CD4-positive, alpha-beta T cell treated with Interleukin-15 for 1 hour (primary cell): ENCODE measurements at places on chromosomes 16 and 17.
A peak's percentile ranks its signal among the peaks of the same experiment; 100 is the strongest.

- DNase-seq = no peak
Measured at GRCh38 chr17:18323007-18323406, 7.9 kb downstream of the SMCR8 start.

- peak; percentile 59 for DNase-seq
Measured at GRCh38 chr17:81422776-81423697, 27.8 kb downstream of the BAHCC1 start.

DNA sequence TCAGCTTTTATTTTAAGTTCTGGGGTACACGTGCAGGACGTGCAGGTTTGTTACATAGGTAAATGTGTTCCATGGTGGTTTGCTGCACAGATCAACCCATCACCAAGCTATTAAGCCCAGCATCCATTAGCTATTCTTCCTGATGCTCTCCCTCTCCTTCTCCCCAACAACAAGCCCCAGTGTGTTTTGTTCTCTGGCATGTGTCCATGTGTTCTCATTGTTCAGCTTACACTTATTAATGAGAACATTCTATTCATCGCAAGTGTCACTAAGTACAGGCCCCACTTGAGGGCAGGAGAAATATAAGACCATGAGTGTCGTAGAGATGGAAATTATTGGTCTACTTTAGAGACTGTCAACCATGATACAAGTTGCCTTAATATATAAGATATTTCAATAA lies 615.1 kb downstream of the CDH8 start:
- no peak for DNase-seq

- no peak for DNase-seq
Measured at GRCh38 chr16:17002565-17002964, 468.2 kb downstream of the XYLT1 start.

DNA sequence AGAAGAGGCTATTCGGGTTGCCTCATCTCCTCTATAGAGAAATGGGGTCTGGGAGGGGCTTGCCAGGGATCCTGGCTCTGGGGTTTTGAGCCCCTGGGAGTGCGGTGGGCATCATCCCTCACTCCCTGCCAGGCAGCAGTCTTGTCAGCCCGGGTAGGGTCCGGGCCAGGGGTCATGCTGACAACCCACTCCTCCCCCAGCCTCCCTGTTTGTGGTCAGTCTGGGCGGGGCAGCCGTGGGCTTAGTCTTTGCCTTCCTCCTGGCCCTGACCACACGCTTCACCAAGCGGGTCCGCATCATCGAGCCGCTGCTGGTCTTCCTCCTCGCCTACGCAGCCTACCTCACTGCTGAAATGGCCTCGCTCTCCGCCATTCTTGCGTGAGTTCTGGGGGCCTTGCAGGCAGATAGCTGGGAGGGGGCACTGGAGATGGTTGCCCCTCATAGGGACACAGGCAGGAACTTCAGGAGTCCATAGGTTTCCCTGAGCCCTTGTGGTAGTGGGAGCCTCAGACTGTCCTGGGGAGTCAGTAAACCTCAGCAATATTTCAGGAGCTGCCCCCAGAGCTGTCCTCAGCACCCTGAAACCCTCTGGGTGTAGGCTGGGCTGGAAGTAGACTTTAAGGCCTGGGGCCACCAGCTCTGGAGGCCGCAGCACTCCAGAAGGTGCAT lies 6.9 kb downstream of the SLC9A5 start:
- DNase-seq = no peak

- DNase-seq = no peak
Measured at GRCh38 chr17:8742274-8742673, 2.4 kb downstream of the CCDC42 start.

GRCh38 chr17:35167046-35167445 lies 19.4 kb downstream of the UNC45B start:
- DNase-seq = no peak

- no peak for DNase-seq
Measured at GRCh38 chr16:5422643-5423496, 325.3 kb upstream of the EEF2KMT start.

DNA sequence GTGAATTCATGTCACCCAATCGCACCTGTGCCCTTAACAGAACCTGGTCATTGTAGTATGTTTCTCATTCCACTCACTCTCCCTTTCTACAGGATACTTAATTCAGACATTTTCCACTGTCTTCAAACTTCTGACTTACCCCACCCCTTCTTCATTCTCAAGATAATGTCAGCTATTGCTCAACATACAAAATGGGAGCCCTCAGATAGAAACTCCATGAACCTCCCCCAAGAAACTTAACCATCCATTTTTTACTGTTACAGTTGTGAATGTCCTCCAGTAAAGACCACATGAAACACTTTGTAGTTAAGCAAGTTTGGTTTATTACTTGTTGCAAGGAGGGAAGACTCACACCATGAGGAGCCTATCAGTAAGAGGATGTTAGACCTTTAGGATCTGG lies 22.1 kb upstream of the ARHGAP17 start:
- DNase-seq = no peak

GRCh38 chr17:74815550-74816370 lies 39.6 kb upstream of the NAT9 start:
- no peak for DNase-seq

- no peak for DNase-seq
Measured at GRCh38 chr17:13323990-13324389, 277.7 kb downstream of the HS3ST3A1 start.

GRCh38 chr16:15435216-15435864 lies 952 bp downstream of the BMERB1 start:
- no peak for DNase-seq

- no peak for DNase-seq
Measured at GRCh38 chr17:76131692-76132573, 9.1 kb downstream of the FOXJ1 start.

DNA sequence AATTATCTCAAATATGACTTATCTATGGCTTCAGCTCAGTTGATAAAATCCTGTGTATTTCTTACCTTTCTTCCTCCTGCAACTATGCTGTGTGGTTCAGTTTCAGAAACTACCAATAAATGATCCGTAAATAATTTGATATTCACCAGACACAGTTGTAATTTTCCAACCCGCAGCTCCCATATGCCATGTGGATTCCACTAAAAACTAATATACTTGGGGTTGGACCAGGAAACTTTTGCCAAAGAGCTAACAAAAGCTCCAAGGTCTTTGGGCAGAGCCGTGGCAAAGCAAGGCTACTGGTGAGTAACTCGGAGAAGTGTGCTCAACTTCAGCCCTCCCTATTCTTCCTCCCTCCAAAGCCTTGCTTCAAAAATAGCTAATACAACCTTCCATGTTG lies 2.3 kb upstream of the CHST6 start:
- no peak for DNase-seq

DNA sequence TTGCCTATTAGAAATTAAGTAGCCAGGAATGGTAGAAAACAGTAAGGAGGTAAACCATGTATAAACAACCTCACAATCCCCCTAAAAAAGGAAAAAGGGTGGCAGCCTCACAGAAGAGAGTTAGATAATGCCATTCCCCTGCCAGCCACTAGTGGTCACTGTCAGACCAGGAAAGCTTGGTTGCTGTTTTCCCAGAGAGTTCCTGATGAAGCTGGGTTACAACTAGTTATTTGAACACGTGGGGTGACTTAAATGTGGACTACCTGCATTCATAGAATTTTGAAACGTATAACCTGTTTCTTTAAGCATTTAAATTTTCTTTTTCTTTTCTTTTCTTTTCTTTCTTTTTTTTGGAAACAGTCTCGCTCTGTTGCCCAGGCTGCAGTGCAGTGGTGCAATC lies 5.8 kb downstream of the GPRC5C start:
- DNase-seq = no peak

DNA sequence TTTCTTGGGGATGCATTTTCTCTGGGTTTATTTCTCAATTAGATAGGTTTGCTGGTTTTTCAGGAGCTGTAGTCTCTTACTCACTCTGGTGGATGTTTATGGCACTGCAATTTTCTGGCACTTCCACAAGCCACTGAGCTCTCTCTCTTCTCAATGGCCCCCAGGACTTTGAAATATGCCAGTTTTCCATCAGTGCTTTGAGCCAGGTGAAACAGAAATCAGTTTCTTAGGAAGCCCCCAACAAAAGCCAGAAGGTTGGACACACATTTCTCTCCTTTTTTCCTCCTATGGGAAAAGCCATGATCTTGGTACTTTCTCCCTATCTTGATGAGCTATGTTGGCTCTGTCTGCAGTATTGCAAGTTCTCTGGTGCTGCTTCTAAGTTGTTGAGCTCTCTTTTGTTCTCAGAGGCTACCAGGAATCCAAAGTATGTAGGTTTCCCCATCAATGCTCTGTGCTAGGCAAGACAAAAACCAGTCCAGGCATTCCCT lies 90.7 kb upstream of the SMIM36 start:
- peak; percentile 17 for DNase-seq

DNA sequence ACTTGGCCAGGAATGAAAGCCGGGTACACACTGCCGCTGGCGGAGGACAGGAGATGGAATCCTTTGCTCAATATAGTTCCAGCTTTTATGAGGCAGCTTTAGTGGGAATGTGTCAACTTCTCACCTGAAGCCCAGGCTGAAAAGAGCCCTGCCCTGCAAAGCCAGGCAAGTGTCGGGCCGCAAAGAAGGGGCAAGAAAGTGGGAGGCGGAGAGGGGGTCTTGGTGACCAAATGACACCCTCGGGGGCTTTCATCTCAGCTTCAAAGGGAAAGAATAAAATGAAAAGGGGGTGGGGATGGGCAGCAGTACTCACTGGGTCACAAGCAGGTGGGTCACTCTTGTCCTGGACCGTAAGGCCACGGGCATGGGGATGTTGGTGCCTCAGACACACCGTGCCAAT lies 62.9 kb downstream of the C16orf95 start:
- no peak for DNase-seq

GRCh38 chr17:8887834-8888703 lies 20.6 kb upstream of the PIK3R6 start:
- DNase-seq = no peak

GRCh38 chr16:24075931-24076716 lies 180.0 kb upstream of the CACNG3 start:
- no peak for DNase-seq

DNA sequence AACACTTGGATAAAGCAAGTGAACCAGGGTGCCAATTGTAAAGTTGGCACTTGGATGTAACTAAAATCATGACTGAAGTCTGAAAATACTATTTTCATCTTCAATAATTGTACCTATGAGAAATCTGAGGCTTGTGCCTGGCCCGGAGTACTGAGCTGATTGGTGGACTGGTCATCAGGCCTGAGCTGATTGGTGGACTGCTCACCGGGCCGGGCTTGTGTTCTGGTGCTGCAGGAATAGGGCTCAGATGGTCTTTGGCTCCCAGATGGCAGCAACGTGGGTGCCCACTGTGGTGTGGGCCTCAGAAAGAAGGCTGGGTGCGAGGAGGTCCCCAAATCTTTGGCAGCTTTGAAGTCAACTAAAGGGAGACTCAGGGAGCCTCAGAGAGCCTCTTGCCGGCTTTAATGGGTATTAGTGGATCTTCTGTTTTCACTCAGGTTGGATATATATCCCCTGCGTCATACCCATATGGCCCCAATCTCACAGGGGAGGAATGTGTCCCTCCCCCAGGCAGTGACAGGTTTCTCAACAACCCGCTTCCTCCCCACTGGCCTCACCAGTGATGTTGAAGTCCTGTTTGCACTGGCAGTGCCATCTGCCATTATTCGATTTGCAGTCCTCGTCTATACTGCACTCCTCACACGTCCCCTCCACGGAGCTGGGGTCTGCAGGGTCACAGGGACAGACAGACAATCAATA lies 4.7 kb downstream of the UMOD start:
- DNase-seq = no peak

DNA sequence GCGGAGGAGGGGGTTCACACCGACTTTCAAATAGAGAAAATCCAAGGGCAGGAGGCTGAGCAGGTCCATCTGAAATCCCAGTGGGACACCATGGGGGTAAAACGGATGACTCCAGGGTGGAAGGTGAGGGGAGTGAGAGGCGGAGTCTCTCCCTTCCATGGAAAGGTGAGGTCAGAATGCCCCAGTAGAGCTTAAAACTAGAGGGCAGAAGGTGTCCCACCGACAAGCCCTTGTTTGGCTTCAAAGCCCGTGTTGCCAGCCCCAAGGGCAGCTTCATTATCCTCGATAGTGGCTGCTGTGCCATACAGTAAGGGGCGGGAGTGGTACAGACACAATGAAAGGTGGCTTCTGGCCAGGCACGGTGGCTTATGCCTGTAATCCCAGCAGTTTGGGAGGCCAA lies 55.7 kb downstream of the CNGB1 start:
- DNase-seq = no peak

GRCh38 chr17:77826132-77826873 lies 132.2 kb upstream of the TNRC6C start:
- DNase-seq = no peak

- no peak for DNase-seq
Measured at GRCh38 chr17:79031996-79032875, 8.3 kb downstream of the C1QTNF1 start.
